ENCODE measurements at places on chromosomes 2 and 18.

- peaks cover 49% of the 10 kb centered on the region for H3K36me3 ChIP-seq
- peaks cover 21% of the 10 kb centered on the region for H3K4me1 ChIP-seq
- DNase-seq: no peak
- H3K27me3 ChIP-seq: no peaks in the 10 kb centered on the region
- H3K4me3 ChIP-seq: peak overlapping the region; percentile 95
These were observed 1.6 kb downstream of the MAP4K4 start for GRCh38 chr2:101698844-101699754.

DNA sequence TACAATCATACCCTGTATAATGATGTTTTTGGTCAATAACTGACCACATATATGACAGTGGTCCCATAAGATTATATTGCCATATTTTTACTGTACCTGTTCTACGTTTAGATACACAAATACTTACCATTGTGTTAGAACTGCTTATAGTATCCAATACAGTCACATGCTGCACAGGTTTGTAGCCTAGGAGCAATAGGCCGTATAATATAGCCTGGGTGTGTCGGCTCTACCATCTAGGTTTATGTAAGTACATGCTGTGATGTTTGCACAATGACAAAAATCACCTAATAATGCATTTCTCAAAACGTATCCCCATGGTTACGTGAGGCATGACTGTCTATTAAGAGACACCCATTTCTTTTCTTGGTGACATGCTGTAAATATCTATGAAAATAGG lies 55.0 kb upstream of the APCDD1 start:
- H3K27ac ChIP-seq: no peak overlapping the region
- no peak overlapping the region for H3K4me3 ChIP-seq
- DNase-seq: no peak
- H3K4me1 ChIP-seq: no peaks in the 10 kb centered on the region

DNA sequence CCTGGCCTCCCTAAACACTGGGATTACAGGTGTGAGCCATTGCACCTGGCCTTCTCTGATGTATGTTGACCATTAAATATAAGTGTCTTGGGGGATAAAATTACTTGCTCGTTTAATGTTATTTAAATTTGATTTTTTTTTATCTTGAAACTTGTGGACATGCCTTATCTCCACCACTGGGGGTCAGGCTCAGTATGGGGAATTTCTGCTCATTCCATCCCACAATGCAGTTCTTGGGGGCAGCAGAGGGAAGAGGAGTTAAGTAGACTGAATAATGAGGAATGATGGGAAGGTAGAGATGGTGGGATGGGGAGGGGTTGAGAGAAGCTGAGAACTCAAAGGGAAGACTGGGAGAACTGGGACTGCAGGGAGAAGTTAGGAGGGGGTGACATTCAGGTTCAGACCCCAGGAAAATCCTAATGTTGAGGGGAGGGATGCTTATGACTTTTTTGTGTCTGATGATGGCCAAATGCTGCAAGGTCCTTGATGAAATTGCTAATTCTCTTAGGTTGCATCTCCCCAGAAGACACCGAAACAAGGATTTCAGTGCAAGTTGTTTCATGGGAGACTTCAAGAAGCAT lies 174.2 kb downstream of the MIB1 start:
- no peaks in the 10 kb centered on the region for H3K36me3 ChIP-seq
- DNase-seq: no peak
- no peak overlapping the region for H3K4me3 ChIP-seq
- H3K27ac ChIP-seq: no peak overlapping the region
- no peaks in the 10 kb centered on the region for H3K4me1 ChIP-seq

- DNase-seq: no peak
- H3K4me3 ChIP-seq: no peak overlapping the region
- H3K27me3 ChIP-seq: no peaks in the 10 kb centered on the region
- H3K4me1 ChIP-seq: no peaks in the 10 kb centered on the region
- no peaks in the 10 kb centered on the region for H3K36me3 ChIP-seq
- H3K27ac ChIP-seq: no peak overlapping the region
These were observed 13.8 kb upstream of the ZFP36L2 start for GRCh38 chr2:43239981-43240765.

GRCh38 chr2:236862961-236863728 lies 222.5 kb upstream of the COPS8 start:
- H3K4me1 ChIP-seq: peaks cover 3% of the 10 kb centered on the region
- peak overlapping the region; percentile 4 for H3K27ac ChIP-seq

DNA sequence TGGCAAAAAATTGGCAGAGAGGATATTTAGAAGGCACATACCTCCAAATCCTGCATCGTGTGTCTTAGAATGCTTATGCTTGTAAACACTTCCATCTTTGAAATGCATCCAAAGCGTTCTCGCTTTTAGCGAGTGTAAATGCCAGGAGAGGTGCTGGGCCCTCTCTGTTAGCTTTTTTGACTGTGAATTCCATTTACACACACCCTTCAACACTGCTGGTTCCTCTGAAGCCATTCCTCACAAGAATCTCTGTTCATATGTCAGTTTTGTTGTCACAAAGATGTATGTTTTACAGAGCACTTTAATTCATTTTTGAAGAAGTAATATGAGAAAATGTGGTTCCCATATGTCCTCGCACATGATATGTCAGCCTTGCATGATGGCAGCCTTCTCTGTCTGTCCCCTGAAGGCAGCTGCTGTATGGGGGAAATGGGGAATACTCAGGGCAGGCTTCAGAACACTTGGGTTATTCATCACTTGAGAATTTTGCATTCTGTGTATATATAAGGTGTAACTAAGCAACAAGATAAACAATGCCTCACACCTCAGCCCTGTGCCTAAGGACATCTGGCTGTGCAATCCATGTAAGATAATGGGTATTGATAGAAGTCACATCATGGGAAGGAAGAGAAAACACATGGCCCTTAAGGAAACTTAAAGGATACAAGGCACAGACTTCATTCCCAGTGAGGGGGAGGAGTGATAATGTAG lies 52.3 kb downstream of the RAB27B start:
- no peak overlapping the region for H3K4me3 ChIP-seq
- no peaks in the 10 kb centered on the region for H3K36me3 ChIP-seq
- H3K27me3 ChIP-seq: no peaks in the 10 kb centered on the region
- no peak overlapping the region for H3K27ac ChIP-seq
- no peak for DNase-seq

- H3K4me3 ChIP-seq: no peak overlapping the region
- no peaks in the 10 kb centered on the region for H3K36me3 ChIP-seq
- H3K27me3 ChIP-seq: no peaks in the 10 kb centered on the region
- peaks cover 48% of the 10 kb centered on the region for H3K4me1 ChIP-seq
- peak overlapping the region; percentile 93 for H3K27ac ChIP-seq
These were observed 68.1 kb upstream of the PELI1 start for GRCh38 chr2:64212346-64212745.

DNA sequence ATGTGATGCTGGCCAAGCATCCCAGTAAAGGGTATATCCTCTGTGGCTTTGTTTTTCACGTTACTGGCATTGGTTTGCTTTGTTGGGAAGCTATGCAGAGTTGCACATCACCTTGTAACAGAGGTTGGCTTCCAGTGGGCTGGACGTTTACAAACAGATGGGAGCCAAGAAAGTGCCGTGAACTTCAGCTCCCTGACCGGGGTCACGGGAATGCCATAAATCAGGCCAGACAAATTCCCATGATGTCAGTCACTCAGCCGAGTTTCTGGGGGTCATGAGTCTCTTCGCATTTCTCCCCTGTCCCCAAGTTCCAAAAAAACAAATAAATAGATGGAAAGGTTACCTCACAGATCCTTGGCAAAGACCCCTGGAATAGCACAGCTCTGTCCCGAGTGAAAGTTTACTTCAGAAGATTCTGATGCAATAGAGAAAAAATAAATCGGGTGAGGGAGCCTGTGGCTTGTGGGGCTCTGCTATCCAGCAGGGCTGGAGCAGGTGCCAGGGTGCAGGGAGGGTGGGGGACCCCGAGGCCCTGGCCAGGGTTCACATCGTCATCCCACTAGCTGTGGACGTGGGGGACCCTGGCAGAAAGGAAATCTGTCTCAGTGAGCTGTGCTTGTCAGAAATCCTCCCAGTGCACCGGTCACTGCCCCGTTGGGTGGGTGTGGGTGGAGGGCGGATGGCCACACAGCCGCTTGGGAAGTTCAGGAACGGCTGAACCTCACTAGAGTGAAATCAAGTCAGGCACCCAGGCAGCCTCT lies 27.8 kb downstream of the TWIST2 start:
- no peak for DNase-seq
- H3K27me3 ChIP-seq: no peaks in the 10 kb centered on the region
- H3K36me3 ChIP-seq: no peaks in the 10 kb centered on the region
- no peak overlapping the region for H3K27ac ChIP-seq

- H3K36me3 ChIP-seq: no peaks in the 10 kb centered on the region
- H3K27ac ChIP-seq: peak overlapping the region; percentile 50
- H3K4me1 ChIP-seq: peaks cover 4% of the 10 kb centered on the region
These were observed 1.5 kb upstream of the DLX1 start for GRCh38 chr2:172083628-172084394.

- H3K36me3 ChIP-seq: no peaks in the 10 kb centered on the region
- no peak overlapping the region for H3K4me3 ChIP-seq
- DNase-seq: no peak
These were observed 90.0 kb upstream of the PPP1CB start for GRCh38 chr2:28661589-28662001.

DNA sequence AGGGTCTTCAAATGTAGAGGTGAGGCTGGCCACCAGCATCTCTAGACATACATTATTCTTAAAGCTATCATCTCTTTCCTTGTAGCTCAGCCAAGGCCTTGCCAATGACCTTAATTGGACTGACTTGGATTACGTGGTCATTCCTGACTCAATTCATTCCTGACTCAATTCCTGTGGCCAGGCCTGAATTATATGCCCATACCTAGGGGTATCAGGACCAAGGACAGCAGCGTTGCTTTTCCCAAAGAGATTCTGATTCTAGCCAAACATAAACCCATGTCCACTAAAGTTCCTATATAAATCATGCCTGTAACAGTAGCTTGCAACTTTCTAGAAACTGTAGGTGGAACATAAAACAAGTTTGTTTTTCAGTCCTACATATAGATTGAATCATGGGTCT lies 231.7 kb downstream of the ARL6IP6 start:
- no peak overlapping the region for H3K4me3 ChIP-seq
- DNase-seq: no peak
- H3K4me1 ChIP-seq: no peaks in the 10 kb centered on the region
- H3K27me3 ChIP-seq: no peaks in the 10 kb centered on the region
- no peaks in the 10 kb centered on the region for H3K36me3 ChIP-seq

DNA sequence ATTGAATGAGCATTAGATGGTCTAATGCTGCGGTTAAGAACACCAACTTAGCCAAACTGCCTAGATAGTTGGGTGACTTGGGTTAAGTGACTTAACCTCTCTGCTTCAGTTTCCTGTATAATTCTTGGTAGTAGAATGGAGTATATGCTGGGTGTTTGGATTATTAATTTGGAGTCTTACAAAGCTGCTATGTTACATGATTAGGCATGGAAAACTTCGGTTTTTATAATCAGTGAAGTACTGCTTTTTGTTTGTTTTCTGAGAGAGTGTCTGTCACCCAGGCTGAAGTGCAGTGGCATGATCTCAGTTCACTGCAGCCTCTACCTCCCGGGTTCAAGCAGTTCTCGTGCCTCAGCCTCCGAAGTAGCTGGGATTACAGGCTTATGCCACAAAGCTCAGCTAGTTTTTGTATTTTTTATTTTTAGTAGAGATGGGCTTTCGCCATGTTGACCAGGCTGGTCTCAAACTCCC lies 4.5 kb downstream of the RPL37A start:
- H3K4me3 ChIP-seq: no peak overlapping the region
- H3K4me1 ChIP-seq: peaks cover 16% of the 10 kb centered on the region
- no peak for DNase-seq
- peaks cover 86% of the 10 kb centered on the region for H3K36me3 ChIP-seq
- H3K27ac ChIP-seq: peak overlapping the region; percentile 7

GRCh38 chr18:49788327-49788898 lies 24.9 kb downstream of the ACAA2 start:
- no peaks in the 10 kb centered on the region for H3K27me3 ChIP-seq
- DNase-seq: no peak
- H3K4me3 ChIP-seq: no peak overlapping the region

- no peak overlapping the region for H3K4me3 ChIP-seq
- H3K27me3 ChIP-seq: peaks cover 25% of the 10 kb centered on the region
- no peak for DNase-seq
These were observed 17.5 kb downstream of the GPR35 start for GRCh38 chr2:240642806-240643092.

DNA sequence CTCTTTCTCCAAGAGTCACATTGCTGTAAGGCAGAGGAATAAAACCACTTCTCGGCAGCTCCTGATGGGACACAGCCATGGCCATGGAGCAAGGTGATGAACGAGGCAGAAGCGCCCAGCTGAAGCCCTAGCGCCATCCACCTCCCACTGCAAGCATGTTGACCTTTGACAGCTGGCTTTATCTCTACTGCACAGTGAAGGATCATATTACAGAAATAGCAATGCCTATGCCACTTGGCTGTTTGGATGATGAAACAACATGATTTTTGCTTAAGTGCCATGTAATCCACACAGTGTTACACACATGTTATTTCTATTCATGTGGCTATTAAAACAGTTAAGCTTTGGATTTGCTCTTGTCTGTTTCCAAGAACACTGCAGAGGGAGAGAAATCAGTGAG lies 167.7 kb downstream of the VAPA start:
- DNase-seq: no peak
- no peaks in the 10 kb centered on the region for H3K27me3 ChIP-seq
- H3K27ac ChIP-seq: no peak overlapping the region

GRCh38 chr18:79641722-79642497 lies 37.7 kb upstream of the CTDP1 start:
- no peak overlapping the region for H3K4me3 ChIP-seq
- no peak for DNase-seq
- H3K36me3 ChIP-seq: no peaks in the 10 kb centered on the region
- no peak overlapping the region for H3K27ac ChIP-seq
- H3K4me1 ChIP-seq: no peaks in the 10 kb centered on the region
- peaks cover 19% of the 10 kb centered on the region for H3K27me3 ChIP-seq

DNA sequence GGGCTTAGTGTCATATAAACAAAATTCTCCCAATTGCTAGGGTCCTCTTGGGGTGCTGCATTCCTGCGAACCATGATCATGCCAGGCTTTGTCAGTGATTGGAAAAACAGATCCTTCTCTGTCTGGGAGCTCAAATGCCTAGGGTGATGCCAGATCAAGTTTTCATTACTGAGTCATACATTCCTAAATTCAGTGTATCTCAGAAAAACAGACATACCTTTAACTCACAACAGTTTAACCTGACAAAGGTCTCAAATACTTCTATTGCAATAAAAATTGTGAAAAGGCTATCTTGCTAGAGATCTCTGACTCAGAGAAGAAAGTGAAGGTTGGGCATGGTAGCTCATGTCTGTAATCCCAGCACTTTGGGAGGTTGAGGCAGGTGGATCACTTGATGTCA lies 86.9 kb downstream of the SH3YL1 start:
- H3K36me3 ChIP-seq: no peaks in the 10 kb centered on the region
- DNase-seq: no peak
- peaks cover 11% of the 10 kb centered on the region for H3K4me1 ChIP-seq
- H3K27ac ChIP-seq: peak overlapping the region; percentile 34

- H3K27me3 ChIP-seq: no peaks in the 10 kb centered on the region
- H3K36me3 ChIP-seq: no peaks in the 10 kb centered on the region
- no peak for DNase-seq
These were observed 317.3 kb upstream of the THUMPD2 start for GRCh38 chr2:40096360-40096759.

- no peaks in the 10 kb centered on the region for H3K4me1 ChIP-seq
- H3K4me3 ChIP-seq: no peak overlapping the region
- no peaks in the 10 kb centered on the region for H3K36me3 ChIP-seq
- DNase-seq: no peak
- no peak overlapping the region for H3K27ac ChIP-seq
- peaks cover 67% of the 10 kb centered on the region for H3K27me3 ChIP-seq
These were observed 3.8 kb upstream of the SALL3 start for GRCh38 chr18:78975699-78976335.

- H3K36me3 ChIP-seq: peaks cover 10% of the 10 kb centered on the region
- H3K27me3 ChIP-seq: no peaks in the 10 kb centered on the region
- H3K4me1 ChIP-seq: peaks cover 12% of the 10 kb centered on the region
- DNase-seq: no peak
These were observed 6.2 kb downstream of the STRN start for GRCh38 chr2:36960005-36960675.
